ENCODE measurements at places on chromosomes 7 and 10.

DNA sequence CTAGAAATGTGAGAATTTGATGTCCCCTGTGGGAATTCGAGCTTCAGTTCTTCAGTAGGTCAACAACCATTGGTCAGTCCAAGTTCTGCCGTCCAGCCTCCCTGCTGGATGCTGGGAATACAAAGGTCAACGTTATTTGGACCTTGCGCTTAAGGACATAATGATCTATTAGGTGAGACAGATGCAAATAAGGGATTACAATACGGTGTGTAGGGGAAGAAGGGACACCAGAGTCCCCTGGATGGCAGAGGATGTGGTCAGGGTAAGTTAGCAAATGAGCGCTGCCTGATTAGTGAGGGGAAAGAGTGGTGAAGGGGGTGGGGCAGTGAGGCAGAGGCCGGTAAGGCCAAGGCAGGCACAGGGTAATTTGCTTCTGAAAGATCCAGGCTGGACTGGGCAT is 16.2 kb downstream of the CCNY start:
- DNase-seq: no peak

- no peak for DNase-seq
These were observed 270.7 kb downstream of the ABCA13 start for GRCh38 chr7:48441848-48442492.

DNA sequence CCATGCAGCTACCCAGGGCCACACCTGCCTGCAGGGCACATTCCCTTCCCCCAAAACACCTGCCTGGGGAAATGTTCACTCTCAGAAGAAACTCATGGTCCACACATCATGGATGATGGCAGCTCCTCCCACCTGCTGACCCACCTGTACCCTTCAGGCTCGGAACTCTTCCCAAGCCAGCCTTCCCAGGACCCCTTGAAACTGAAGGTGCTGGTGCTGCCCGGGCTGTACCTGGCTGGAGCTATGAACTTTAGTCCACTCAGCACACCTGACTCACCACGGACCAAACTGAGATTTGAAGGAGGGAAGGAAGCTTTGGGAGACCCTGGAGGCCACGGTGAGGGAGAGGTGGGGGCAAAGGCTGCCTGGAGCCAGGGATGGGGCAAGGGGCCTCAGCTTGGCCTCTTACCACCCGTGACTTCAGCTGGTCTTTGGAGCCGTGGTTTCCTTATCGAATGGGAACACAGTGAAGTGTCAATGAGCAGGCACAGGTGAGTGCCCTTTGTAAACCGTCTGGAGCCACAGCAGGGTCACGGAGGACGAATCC is 30.1 kb upstream of the INPP5A start:
- DNase-seq: no peak

- DNase-seq: no peak
These were observed 588.2 kb upstream of the KCND2 start for GRCh38 chr7:119684763-119685162.

Measured in inflammatory macrophage (primary cell).